NCI-H524 (cell line): ENCODE measurements at places on chromosomes 11 and 22.

- no peak for DNase-seq
Observed at GRCh38 chr22:25757686-25758085, 15.7 kb downstream of the MYO18B start.

- DNase-seq: no peak
Observed at GRCh38 chr22:46918197-46918596, 155.7 kb downstream of the TBC1D22A start.

DNA sequence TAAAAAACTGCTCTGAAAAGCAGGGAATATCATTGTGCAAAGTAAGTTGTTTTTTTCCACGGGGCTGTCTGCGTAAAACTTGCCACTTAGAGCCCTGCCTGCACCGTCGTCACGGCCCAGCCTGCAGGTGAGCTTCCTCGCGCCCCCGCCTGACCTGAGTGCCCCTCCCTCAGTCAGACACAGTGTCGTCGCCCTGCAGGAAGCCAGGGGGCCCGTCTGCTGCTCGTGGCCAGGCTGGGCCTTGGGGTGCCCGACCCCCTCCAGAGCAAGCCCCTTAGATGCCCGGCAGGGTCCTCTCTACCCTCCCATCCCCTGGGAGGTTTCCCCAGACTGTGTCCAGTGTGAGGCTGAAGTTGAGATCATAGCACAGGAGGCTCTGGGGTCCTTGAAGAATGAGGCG, 31.6 kb downstream of the SBF1 start:
- DNase-seq: no peak

- DNase-seq: no peak
Observed at GRCh38 chr11:17634776-17635550, 84.4 kb upstream of the MYOD1 start.

DNA sequence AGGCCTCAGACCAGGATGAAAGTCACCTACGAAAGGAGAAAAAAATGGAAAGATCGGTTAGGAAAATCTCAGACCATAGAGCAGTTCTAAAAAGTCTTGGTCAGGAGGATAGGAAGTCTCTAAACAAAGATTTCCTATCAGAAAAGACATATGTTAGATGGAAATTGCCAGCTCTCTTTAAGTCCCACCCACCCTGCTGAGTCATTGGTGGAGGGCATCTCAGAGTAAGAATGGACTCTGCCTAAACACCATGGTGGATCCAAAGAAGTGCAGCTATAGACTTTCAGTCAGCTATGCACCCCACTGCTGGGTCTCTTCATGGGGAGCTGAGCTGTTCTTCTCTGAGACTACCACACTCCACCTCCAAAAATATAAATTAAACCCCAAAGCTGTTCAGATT, 3.7 kb downstream of the OR8B2 start:
- no peak for DNase-seq

DNA sequence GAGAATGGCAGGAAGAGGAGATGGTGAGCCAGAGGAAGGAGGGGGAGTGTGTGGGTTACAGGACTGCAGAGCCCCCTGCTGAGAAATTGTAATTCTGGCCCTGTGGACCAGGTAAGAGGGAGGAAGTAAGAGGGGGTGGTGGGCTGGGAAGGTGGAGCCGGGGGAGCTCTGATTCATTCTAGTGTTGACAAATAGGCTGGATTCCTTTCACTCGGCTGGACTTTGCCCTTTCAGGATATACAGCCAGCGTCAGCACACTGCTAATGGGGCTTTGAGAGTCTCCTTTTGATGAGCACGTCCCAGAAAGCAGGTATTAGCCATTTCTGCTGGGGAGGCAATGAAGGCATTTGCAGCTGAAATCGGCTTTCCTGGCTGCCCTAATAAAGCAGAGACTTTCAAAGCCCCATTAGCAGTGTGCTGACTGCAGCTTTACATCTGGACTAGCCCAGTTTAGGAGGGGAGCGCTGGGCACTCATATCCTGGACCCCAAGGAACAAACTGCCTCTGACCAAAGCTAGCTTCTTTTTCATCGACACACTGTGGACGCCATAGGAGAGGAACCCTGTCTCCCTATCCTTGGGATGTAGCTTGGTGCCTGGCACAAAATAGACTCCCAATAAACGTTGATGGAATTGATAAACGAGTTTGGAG, 44.8 kb upstream of the CADM1 start:
- no peak for DNase-seq

- no peak for DNase-seq
Observed at GRCh38 chr22:46057246-46058090, 80.5 kb upstream of the WNT7B start.

DNA sequence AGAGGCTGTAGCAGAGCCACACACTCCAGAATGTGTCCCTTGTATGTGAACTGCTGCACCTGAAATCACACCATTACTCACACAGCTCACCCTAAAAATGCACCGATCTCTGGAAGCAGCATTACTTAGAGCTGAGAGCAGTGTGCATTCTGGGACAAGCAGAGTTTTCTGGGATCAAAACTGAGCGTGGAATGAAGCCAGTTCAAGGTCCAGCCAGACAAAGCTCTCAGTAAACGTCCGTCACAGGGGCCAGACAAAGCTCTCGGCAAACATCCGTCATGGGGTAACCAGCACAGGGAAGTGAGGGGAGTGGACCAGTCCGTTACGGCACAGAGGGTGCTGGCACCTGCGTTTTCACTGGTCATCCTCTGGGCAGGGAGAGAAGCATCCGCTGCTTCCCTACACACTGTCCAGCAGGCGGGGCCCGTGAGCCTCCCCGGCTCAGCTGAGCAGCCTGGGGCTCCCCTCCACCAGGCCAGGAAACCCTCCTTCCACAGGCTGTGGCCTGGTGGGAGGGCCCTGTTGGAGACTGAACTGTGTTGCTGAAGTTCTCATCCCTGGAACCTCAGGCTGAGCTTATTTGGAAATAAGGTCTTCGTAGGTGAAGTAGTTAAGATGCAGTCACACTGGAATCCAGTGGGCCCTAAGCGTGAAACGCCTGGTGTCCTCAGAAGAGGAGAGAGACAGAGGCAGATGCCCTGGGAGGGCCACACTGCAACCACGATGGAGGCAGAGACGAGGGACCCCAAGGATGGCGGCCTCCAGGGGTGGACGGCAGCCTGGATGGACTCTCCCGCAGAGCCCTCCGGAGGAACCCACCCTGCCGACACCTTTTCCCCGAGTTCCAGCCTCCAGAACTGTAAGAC, 883.9 kb downstream of the BRD1 start:
- no peak for DNase-seq

- DNase-seq: peak; percentile 47
Observed at GRCh38 chr22:44192098-44192815, 11.5 kb downstream of the PARVG start.

- no peak for DNase-seq
Observed at GRCh38 chr11:64484191-64485022, 106.6 kb upstream of the SLC22A12 start.

- no peak for DNase-seq
Observed at GRCh38 chr11:100575860-100576717, 111.0 kb upstream of the ARHGAP42 start.

- peak; percentile 37 for DNase-seq
Observed at GRCh38 chr22:29581799-29582198, 886 bp upstream of the NIPSNAP1 start.

DNA sequence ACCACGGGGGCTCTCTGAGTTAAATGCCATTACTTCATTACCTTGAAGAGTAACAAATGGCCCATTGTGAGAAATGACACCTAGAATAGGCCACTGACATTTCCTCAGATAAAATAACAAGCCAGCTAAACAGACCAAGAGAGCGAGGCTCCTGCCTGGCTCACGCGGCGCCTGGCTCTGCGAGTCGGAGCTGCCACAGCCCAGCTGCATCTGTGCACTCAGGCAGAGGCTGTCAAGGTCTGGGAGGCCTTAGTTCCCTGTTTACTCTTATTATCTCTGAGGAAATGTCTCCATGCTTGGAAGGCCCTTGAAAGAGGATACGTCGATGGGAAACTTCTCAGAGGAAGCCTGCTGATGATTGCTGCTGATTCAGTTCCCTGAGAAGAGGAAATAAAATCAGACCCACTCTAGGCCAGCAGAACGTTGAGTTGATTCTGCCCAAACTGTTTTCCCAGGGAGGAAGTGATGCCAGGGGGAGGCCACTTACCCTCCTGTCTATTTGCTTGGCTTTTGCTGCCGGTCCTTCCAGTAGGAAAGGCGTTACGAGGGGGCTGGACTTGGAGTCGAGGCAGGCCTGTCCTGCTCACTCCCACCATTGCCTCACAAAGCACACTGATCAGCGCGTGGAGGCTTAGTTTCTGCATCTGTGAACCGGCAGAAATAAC, 208.8 kb downstream of the TBC1D22A start:
- DNase-seq: no peak

DNA sequence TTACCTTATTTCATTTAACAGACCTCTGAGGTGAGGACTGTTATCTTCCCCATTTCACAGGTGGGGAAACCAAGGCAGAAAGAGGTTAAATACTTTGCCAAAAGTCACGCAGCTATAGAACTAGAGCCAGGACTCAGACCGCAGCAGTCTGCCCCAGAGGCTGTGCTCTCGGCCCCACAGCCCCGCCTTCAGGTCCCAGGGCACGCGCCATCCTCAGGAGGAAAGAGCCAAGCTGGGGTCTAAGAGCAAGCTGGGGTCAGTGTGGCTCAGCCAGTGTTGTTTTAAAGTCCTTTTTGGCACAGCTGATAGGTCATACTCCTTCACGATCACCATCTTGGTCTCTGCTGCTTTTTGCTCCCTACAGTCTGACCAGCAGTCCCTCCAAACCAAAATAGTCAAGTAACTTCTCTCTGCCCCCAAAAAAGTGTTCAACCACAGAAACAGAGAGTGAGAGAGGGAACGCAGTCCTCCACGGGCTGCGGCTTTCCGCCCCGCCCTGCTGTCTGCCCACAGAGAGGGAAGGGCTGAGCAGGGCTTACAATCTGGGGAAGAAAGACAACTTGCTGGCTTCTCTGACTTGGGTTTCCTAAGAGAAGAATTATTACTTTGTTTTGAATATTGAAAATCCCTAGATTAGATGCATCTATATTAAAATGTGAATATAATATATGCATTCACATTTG, 137.2 kb upstream of the OPCML start:
- no peak for DNase-seq

- DNase-seq: no peak
Observed at GRCh38 chr11:108734956-108735559, 70.2 kb downstream of the DDX10 start.

- DNase-seq: no peak
Observed at GRCh38 chr11:127157225-127157624, 156.7 kb upstream of the KIRREL3 start.

DNA sequence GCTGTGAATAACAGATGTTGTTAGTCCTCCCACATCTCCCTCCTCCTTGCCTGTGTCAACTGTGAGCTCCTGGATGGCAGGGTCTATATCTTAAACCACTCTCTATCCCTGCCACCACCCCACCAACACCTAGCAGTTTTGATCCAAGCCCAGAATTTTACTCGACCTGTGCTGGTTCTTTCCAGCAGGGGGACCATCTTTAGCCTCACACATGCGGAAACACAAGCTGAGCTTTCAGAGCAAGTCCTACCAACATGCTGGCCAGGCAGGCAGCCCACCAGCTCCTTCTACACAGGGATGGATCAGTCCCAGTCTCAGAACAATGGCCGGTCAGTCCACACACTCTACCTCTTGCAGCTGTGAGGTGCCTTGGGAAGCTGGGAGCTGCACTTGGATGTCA, 231.5 kb downstream of the NXPE2 start:
- no peak for DNase-seq

- DNase-seq: peak; percentile 65
Observed at GRCh38 chr11:107018219-107018901, at the start of gene GUCY1A2. GUCY1A2 (minus strand) TSS chr11:107018476; CDS start chr11:107018055, 421 bp downstream.

- DNase-seq: no peak
Observed at GRCh38 chr22:31628969-31629708, 32.9 kb downstream of the PISD start.

GRCh38 chr11:65718964-65719492, 1.6 kb downstream of the RNASEH2C start:
- no peak for DNase-seq

- no peak for DNase-seq
Observed at GRCh38 chr22:36267896-36268485, 15.1 kb downstream of the APOL1 start.

GRCh38 chr11:19327280-19327679, 86.5 kb upstream of the E2F8 start:
- no peak for DNase-seq

GRCh38 chr22:46108564-46109473, 41.5 kb upstream of the PPARA start:
- DNase-seq: no peak

- no peak for DNase-seq
Observed at GRCh38 chr11:71282581-71283351, 30.4 kb upstream of the SHANK2 start.

DNA sequence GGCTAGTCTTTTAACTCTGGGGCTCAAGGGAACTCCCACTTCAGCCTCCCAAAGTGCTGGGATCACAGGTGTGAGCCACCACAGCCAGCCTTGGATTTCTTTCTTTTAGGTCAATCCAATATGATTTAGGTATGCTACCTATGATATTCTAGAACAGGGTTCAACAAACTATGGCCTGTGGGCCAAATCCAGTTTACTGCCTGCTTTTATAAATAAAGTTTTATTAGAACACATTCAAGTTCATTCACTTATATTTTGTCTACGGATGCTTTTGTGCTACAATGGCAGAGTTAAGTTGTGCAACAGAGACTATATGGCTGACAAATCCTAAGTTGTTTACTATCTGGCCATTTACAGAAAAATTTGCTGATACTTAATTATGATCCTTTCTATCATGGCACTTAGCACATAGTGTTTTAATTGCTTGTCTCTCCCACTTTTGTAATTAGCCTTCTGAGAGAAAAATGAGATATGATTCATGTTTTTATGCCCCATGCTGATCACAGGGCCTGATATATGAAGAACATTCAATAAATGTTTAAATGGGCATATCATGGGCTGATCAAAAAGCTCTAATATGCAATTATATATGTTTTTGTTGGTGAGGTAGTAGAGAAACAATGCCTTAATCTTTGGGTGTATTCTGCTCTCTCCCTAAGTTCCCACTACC, 109.6 kb downstream of the STIM1 start:
- DNase-seq: no peak

DNA sequence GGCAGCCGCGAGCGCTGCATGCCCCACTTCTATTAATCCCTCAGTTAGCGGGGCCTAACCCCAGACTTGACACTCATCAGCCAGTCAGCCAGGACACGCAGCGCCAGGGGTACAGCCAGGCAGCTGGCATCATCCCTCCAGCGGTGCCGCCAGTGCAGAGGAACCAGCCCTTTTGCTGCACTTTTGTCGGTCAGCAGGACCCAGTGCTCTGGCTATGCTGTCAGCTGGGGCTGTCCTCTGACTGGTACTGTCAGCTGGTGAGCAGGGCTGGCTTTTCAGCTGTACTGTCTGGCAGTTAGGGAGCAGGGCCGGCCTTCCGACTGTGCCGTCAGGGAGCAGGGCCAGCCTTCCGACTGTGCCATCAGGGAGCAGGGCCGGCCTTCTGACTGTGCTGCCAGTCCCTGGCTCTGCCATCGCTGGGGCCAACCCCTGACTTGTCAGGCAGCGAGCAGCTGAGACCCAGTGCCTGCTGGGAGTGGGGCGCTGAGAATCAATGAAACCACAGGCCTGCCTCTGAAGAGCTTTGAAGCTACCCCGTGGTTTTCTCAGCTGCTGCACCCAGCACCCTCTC, 115.4 kb downstream of the KIAA1671 start:
- DNase-seq: no peak

GRCh38 chr22:46985507-46985882, 223.0 kb downstream of the TBC1D22A start:
- DNase-seq: no peak
